Ascending aorta (tissue), 2 donors: ENCODE measurements at places on chromosomes 13 and 19.

DNA sequence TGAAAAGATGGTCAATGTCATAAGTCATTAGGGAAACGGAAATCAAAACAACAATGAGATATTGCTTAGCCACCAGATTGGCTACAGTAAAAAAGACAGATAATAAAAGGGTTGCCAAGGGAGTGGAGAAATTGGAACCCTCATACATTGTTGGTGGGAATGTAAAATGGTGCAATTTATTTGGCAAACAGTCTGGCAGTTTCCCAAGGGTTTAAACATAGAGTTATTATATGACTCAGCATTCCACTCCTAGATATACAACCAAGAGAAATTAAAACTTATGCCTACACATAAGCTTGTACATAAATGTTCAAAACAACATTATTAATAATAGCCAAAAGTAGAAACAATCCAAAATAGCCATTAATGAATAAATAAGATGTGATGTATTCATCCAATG lies 9.9 kb upstream of the ZNF227 start:
- DNase-seq = no peak

DNA sequence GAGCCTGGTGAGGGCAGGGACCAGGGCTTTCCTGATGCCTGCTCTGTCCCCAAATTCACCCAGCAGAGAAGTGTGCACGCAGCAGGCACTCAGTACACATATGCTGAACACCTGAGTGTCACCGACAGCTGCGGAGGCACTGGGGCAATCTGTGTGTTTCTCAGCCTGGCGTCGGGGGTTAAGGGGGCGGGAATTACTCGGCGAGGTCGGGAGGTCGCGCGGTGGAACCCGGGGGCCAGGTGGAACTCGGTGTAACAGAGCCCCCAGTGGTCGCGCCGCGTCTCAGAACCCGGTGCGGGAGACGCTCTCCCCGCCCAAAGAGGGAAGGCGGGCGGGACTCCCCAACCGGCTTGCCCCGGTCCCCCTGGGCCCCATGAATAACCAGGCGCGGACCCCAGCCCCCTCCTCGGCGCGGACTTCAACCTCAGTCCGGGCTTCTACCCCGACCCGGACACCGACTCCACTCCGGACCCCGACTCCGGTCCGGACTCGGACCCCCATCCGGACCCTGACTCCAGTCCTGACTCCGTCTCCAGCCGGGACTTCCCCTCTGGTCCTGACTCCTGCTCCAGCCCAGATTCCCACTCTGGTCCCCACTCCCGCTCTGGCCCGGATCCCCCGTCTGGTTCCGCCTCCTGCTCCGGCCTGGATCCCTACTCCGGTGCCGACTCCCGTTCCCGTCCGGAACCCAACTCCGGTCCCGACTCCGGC lies at the start of gene SELENOV:
Gene SELENOV (plus strand): TSS at position 300 of the 711 bp plus-strand sequence. CDS start 74 bp downstream, at position 374.
- DNase-seq = no peak

- DNase-seq = no peak
Measured at GRCh38 chr13:84870190-84870589, 929.0 kb downstream of the SLITRK6 start.

DNA sequence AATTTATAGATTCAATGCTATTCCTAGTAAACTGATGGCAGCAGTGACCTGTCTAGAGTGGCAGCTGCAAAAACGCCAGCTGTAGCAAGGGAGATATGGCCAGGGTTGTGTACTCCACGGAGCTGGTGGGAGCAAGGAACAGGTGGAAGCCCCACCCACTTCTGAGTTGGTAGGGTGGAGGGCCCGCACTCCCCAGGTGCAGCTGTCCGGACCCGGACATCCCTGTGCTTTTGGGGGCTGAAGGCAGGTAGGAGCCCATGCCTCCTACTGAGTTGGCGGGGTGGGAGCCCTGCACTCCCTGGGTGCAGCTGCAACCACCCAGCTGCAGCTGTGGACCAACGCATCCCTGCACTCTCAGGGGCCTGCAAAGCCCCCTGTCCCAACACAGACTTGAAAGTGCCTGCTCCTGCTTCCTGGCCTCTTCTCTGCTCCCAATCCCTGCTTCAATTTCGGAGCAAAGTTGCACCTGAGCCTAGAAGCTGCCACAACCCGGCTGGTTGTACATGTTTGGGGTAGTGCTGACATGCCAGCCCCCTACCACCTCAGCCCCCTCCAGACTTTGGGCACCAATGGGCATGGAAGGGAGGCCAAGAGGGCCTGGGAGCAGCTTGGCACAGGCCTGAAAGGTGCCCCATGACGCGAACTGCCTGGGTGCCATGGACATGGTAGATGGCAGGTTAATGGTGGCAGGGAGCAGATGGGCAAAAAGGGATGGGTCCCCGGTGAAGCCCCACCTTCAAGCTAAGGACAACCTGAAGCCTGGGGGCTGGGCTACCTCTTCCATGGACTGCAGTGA lies 19.8 kb downstream of the UGGT2 start:
- DNase-seq = no peak

DNA sequence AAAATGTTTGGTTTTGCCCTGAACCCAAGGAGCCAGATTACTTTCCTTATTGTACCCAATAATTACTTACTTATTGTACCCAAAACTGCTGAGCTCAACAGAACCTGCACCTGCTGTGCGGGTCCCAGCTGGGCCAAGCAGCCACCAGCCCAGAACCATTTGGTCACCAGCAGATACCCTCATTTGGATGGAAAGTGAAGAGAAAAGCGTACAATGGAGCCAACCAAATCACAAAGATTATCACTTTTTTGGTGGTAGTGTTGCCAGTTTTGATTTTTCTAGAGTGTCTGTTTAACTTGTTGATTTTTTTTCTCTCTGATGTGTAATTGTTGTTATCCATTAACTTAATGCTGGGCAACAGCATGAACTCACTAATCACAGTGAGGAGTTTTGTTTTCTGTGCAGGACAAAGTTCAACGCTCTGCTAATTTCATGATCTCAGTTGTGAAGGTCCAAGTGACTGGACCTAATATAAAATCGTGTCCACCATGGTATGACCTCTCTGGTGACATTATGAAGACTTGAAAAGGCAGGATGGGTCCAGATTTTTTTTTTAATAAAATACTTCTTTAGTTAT lies 23.8 kb downstream of the SPATA13 start:
- no peak for DNase-seq

GRCh38 chr13:42750794-42751193 lies 30.6 kb upstream of the FAM216B start:
- no peak for DNase-seq

DNA sequence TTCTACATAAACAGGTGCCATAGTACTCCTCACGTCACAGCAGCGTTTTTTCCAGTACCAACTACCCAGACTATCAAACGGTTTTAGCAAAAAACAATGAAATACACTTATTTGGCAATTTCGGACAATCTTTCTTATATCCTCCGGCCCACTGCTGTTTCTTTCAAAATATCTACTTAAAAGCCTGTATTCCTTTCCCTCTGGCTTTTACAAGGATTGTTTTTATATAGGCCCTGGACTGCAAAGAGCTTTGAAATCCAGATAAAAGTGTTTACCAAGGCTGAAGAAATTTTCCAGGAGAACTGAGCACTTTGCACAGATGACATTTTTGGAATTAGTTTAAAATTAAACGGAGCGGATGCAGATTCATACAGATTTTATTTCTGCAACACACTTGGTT lies 255.9 kb upstream of the STARD13 start:
- DNase-seq = no peak

- DNase-seq = no peak
Measured at GRCh38 chr19:11506967-11507366, 1.3 kb upstream of the ZNF653 start.

DNA sequence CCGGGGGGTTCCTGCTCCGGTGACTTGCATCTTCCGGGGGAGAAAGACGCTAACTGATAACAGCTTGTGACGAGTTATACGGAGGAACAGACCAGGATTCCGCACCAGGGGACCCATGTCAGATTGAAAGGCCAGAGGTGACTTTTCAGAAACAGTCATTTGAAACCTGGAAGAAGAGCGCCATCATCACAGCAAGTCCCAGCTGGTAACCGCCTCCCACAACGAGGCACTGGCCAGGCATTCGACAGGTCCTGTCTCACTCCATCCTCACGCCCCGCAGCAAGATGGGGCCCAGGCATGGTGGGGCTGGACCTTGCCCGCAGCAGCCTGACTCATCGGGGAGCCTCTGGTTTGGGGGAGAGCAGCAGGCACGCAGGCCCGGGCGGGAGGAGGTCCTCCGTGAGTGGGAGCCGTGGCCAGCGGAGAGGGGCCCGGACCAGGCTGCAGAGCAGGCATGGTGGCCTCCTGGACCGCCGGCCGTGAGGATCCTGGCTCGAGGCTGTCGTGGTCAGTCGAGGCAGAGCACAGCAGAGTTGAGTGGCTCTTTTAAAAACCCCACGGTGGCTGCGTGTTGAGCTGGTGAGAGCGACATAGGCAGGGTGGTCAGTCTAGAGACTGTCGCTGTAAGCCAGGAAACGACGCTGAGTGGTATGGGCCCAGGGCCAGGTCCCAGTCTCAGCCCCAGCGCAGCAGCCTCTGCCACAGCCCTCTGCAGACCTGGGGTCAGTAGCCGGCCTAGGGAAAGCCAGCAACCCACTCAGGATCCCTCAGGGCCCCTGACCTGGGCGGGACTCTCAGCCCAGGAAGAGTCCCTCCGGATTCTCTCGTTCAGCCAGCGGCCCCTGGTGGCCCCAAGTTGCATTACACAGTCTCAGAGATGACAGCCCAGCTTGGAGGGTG lies 94.9 kb upstream of the MCF2L start:
- no peak for DNase-seq

DNA sequence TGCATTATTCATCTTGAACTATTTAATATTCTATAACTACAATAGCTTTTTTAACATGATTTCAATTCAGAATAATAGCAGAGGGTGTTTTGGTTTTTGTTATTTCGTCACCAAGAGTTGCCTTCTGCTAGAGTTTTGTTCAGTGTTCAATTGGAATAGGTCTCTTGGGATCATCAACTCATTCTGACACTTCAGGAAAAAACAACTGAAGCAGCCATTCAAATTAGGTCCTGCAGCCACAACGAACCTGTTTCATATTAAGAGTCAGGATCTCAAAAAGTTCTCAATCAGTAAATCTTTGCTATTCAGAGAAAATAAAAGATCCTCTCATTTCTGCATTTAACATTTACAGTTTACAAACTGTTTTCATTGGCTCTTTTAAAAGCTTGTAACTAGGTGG lies 2.4 kb upstream of the CHAMP1 start:
- no peak for DNase-seq

DNA sequence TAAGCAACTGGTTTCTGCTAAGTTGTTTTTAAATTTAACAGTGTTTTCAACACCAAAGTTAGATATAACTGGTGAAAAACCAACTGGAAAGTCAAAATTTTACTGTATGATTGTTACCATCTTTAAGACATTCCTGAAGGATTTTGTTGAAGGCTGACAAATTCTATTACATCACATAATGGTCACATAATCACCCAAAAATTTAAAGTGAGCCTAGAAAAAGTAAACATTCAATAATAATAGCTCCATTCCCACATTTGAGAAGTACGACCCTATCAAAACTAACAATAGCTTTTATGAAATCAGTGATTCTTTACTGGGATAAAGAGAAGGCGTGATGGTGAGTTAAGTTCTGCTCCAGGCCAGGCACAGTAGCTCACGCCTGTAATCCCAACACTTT lies 51.6 kb downstream of the USP12 start:
- no peak for DNase-seq

DNA sequence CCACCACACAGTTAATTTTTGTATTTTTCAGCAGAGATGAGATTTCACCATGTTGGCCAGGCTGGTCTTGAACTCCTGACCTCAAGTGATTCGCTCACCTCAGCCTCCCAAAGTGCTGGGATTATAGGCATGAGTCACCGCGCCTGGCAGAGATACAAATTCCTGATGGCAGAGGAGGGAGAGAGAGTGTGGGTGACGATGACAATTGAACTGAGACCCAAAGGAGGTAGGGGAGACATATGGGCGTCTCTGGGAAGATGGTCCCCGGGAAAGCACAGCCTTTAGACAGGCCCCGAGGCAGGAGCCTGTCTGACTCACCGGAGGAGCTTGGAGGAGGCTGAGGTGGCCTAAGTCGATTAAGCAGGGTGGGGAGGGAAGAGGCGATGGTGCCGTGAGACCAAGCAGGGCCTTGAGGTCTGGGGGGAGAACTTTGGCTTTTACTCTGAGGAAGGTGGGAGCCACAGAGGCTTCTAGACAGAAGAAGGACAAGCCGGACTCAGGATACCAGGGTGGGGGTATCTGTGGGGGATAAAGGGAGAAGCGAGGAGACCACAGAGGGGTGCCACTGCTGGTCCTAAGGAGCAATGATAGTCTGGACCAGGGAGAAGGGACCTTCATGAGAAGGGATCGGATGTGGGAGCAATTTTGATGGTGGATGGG lies 38.2 kb downstream of the ARRDC2 start:
- DNase-seq = no peak

DNA sequence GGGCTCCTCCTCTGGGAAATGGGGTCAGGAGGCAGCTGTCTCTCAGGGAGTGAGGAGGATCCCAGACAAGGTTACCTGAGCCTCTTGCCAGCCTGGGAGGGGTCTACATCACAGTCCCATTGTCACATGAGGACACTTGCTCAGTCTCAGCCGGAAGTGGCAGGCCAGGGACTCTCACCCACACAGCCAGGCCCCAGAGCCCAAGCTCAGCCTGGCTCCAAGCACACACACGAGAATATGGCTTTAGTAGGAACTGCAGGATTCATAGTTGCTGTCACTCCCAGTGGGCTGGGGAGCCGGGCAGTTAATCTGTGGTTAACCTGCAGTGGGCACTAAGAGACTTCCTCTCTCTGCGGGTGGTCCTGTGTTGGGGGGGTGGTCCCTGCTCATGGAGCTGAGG lies 15.8 kb upstream of the RELB start:
- no peak for DNase-seq

GRCh38 chr19:43594710-43595604 lies 977 bp downstream of the IRGQ start:
- DNase-seq = no peak

DNA sequence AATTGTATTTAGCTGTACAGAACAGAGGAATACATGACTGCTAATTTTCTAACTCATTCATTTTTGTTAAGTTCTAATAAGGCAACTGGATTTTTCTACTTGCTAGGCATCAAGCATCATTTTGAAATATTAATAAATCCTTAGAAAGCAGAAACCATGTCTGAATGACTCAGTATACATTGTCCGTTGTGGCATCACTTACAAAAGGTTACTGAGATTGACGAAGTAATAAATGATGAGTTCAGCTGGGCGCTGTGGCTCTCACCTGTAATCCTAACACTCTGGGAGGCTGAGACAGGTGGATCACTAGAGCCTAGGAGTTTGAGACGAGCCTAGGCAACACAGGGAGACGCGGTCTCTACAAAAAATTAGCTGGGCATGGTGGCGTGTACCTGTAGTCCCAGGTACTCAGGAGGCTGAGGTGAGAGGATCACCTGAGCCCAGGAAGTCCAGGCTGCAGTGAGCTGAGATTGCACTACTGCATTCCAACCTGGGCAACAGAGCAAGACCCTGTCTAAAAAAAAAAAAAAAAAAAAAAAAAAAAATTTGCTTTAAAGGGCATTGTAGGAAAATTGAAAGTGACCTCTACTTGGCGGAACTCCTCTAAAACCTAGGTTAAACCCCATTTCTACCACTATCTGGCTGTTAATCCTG lies 36.6 kb downstream of the LHFPL6 start:
- no peak for DNase-seq
